ENCODE measurements at places on chromosomes 7 and 10.

DNA sequence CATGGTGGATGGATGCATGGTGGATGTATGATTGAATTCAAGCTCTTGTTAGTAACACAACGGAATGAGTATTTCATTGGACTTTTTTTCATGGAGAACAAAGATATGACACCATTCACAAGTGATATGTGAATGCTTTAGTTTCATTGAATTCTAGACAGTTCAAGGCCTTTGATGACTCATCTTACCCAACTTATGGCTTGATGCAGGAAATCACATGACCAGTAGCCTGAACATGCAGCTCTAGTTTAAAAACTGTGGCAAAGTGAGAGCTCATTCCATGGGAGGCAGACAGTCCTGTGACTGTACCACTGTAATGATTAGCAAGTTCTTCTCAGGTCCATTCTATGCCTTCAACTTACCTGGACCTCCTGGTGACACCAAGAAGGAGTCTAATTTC lies 1239.3 kb downstream of the TYW1 start:
- DNase-seq, result no peak

GRCh38 chr10:122241836-122242235 lies 29.3 kb upstream of the BTBD16 start:
- no peak for DNase-seq

GRCh38 chr10:101511938-101512337 lies 76.1 kb downstream of the POLL start:
- no peak for DNase-seq

- no peak for DNase-seq
Measured at GRCh38 chr7:37659971-37660565, 23.5 kb upstream of the GPR141 start.

DNA sequence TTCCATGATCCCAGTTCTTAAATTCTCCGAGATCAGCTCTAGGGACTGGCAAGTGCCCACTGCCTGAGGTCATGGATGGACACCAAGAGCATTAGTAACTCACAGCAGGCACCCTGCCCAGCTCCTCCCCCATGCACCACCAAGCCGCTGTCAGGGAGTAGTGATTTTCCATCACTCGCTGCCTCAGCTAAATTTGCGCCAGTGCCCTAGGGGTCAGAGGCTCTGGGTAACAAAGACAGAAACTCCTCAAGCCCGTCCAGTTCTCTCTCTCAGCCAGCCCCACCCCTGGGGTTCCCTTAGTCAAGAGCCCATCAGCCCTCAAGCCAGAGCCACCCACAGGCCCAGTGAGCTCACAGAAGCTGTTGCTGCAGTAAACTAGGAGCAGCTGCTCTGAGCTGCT lies 30.0 kb downstream of the PAX2 start:
- DNase-seq, result no peak

DNA sequence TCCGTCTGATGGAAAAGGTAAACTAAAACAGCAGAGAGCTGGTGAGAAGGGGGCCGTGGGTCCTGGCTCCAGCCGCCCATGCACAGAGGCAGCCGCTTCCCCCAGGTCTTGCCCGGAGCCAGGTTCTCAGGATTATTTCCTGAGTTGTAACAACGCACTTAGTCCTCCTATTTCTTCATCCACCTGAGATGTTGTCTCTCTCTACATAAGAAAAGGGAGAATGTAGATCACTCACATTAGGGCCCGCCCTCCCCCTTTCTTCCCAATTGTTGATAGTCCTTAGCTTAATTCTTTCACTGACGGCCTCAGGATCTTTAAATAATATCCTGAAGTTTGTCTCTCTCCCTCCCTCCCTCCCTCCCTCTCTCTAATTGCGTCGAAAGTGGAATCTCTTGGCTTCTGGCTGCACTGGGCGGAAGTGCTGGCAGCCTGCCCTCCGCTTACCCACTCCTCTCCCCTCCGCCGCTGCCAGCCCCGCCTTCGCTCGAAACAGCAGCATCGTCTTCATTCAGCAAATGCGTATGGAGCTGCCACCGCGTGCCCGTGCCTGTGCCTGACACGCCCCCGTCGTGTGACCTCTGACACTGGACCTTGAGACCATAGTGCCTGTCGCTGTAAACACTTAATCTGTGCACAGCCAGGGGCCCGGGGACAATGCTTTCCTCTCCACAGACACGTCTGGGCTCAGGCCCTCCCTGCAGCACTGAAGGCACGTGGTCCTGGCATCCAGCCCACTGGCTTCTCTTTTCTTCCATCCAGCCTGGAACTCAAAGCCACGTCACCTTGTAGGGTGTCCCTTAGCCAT lies 174.5 kb upstream of the PPP2R2D start:
- DNase-seq, result peak; percentile 75

DNA sequence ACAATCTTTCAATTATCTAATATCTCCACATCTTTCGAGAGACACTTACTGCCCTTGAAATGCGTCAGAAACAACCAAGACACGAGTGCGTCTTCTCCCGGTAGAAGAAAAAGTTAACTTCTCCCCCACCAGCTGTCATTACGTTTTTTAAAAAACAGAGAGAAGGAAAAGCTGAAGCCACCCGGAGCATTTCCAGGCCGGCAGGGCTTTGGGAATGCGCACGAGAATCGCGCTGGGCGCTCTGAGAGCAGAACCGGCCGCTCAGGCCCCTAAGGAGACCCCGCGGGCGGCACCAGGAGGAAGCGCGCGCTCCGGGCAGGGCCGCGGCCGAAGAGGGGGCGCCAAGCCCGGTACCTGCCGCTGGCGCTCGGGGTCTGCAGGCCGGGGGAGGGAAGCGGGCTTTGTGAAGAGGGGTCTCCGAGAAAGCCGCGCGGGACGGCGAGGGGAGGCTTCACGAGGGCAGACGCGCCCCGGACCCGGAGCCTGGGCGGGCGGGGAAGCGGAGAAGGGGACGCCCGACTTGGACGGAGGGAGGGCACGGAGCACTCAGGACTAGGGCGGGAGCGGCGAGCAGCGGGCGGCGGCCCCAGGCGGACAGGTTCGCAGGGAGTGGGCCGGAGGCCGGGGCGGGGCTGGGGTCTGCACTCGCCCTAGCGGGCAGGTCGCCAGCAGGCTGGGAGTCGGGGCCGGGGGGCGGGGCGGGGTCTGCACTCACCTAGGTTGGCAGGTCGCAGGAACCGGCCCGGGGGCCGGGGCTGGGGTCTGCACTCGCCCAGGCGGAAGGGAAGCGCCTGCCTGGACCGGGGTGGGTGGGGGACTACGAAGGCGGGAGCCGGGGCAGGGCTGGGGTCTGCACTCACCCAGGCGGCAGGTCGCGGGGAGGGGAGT lies 932 bp downstream of the ESYT2 start:
- DNase-seq, result peak; percentile 69

DNA sequence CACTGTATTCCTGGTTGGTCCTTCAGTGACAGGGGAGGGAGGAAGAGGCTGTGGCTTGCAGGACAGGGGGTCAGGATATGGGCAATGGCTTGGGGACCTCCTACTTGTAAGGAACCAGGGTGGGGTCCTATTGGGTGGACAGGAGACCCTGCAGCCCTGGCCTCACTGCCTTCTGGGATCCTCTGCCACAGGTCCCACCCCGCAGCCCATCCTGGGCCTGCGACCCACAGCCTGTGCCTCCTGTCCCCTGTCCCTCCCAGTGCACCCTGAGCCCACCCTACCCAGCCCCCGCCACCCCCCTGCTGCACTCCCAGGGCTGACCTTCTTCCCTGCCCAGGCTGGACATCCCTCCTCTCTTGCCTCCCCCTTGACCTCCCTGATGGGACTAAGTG lies 58.7 kb upstream of the MYL10 start:
- no peak for DNase-seq

DNA sequence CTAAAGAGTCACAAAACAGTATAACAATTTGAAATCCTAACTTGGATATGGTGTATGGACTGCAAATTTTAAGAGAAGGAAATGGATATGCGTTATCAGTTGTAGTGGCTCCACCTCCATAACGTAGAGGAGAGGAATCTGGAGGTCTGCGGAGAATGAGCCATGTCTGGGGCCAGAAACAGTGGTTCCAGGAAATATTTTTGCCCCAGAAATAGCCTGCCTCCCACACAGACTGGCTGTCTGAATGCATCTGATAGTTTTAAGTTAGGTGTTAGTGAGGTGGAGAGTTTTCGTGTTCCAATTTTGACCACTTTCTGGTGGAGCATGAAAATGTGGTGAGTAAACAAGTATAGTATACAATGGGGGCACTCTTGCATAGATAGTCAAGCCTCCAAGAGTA lies 1.6 kb downstream of the PHTF2 start:
- no peak for DNase-seq

DNA sequence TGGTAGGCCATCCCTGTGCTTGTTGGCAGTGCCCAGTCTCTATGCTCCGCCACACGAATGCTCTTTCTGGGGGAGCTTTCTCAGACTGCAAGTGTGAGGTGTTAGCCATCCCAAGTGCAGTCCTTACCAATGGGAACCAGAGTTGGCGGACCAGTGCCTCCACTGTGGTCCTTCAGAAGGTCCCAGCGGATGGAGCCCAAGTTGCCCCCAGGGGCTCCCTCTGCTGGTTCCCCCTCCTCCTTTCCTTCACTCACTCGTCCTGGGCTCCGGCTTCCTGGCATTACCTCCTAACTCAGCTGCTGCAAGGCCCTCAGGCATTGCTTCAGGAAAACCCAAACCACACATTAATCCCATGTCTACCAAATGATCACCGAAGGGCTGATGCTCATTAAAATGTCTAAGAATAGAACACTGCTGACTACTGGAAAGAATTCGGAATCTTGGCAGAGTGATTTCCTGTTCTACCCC lies 139.8 kb downstream of the CUBN start:
- DNase-seq, result no peak

GRCh38 chr10:95247200-95247880 lies 43.5 kb downstream of the PDLIM1 start:
- DNase-seq, result no peak

- no peak for DNase-seq
Measured at GRCh38 chr7:21960922-21961321, 15.2 kb upstream of the CDCA7L start.

- DNase-seq, result no peak
Measured at GRCh38 chr7:119703895-119704294, 569.1 kb upstream of the KCND2 start.

- DNase-seq, result no peak
Measured at GRCh38 chr10:58660575-58661255, 148.0 kb downstream of the BICC1 start.

DNA sequence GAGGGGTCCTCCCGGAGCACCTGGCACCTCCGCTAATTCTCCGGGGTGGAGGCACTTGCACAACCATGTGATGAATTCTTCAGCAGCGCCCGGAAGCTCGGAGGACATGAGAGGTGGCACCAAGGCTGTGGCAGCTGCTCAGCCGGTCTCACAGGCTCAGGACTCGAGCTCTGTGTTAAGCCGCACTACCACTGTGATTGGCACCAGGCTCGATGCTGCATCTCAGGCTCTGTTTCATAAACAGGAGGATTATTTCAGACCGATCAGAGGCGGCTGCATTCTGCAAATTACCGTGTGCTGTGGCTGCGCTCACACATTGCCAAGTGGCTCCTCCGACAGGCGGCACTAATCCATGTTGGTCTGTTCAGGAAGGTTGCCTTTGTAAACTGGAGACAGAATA lies 495.2 kb downstream of the DNAJB6 start:
- no peak for DNase-seq

DNA sequence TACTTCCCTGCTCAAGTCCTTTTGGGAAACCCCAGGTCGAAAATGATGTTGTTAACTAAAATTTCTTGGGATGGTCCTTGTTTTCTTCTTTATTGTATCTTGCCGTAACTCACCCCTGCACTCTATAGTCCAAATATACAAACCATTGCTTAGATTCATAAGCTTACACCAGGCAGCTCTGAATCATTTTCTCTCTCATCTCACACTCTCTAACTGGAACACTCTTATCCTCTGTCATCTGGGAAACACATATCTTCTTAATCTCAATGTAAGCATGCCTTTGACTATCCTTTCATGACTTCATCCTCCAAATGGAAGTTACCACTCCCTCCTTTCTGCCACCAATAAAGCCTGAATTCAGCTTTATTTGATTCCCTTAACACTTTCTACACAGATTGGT lies 175.8 kb upstream of the ANK3 start:
- DNase-seq, result no peak

DNA sequence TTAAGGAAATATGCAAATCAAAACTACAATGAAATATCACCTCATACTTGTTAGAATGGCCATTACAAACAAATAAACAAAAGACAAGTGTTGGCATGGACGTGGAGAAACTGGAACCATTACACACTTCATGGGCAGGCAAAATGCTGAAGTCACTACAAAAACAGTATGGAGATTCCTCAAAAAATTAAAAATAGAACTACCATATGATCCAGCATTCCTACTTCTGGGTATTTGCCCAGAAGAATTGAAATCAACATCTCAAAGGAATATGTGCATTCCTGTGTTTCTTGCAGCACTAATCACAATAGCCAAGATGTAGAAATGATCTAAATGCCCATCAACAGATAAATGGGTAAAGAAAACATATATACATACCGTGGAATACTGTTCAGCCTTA lies 83.6 kb downstream of the NRCAM start:
- no peak for DNase-seq

DNA sequence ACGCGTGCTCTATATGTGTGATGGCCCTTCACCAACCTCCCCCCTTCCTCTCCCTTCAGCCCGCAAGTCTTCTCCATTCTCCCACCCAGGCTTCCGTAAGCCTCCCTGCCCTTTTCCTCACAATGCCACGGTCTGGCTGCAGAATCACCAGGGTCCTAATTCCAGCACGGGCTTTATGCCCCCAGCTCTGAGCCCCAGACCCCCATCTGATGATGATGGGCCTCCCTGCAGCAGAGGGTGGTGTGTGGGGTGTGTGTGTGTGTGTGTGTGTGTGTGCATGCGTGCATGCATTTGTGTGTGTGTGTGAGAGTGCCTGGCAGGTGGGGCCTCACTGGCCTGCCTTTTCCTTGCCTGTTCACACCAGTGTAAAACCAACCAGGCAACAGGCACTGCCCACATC lies 109.9 kb downstream of the OAT start:
- DNase-seq, result no peak

DNA sequence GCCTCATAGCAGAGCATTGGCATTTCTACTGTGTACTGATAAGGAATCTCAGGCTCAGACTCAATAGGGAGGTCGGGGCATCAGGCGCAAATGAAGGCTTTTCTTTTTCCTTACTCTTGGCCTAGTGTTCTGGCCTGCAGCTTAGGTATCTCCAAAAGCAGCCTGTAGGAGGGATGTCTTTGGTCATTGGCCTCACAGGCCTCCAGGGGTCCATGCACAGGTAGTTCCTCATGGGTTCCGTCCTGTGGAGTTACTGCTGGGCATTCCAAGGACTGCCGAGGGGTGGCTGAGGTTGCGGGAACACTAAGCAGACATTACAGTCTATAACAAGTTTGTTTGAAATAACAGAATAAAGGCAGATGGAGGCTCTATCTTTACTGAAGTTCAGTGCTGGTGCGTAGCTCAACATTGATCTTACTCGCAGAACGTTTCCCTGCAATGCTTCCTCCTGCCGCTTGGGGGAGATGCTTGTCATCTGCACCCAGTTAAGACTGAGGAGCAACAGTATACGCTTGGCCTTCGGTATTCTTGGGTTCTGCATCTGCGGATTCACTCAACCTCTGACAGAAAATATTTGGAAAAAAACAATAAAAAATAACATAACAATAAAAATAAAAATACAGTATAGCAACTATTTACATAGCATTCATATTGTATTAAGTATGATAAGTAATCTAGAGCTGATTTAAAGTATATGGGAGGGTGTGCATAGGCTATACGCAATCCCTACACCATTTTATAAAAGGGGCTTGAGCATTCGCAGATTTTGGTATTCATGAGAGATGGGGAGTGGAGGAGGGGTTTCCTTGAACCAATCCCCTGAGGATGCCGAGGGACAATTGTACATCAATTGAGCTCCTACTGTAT lies 58.9 kb downstream of the SH2D4B start:
- DNase-seq, result peak; percentile 23
